Fibroblast of skin of right biceps (primary cell): ENCODE measurements at places on chromosomes 4 and X.

GRCh38 chrX:70043685-70044084, 6.1 kb downstream of the AWAT2 start:
- DNase-seq = no peak

GRCh38 chr4:76206222-76206942, 7.2 kb downstream of the SCARB2 start:
- no peak for DNase-seq

DNA sequence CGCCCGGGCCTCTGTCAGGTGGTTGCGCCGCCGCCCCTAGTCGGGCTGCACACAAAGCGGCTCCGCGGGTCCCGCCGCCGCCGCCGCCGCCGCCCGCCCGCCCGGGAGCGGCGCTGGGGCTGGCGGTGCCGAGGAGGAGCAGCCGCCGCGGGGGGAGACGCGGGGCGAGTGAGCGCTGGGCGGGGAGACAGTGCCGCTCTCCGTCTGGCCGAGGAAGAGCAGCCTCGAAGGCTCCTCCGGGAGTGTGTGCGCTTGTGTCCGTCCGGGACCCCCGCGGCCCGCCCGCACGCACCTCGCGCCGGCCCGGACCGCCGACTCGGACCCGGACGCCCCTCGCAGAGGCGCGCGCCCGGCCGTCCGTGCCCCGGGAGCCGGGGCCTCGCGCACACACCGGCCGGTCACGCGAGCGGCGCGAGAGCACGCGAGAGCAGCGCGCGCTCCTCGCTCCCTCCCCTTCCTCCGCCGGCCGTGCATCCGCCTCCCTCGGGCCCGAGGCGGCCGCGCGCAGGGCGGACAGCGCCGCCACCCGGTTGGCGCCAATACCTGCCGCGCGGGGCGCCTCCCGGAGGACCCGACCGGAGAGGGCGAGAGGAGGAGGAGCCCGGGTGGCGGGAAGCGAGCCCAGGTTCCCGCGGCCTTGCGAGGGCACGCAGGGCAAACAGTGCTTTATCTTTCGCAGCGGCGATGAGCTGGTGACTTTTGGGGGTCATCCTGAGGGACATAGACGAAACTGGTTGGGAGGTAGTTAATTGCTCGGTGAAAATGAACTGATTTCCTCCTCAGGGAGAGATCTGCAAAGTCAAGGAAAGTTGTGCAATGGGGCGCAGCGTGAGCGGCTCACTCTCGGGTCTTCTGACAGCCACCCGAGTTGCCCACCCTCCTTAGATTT, at the start of gene PDS5A:
Gene PDS5A, minus strand, starts transcription at position 423 of the 889 bp plus-strand sequence. CDS start 1,334 bp downstream, outside the sequence.
- DNase-seq = peak; percentile 92

DNA sequence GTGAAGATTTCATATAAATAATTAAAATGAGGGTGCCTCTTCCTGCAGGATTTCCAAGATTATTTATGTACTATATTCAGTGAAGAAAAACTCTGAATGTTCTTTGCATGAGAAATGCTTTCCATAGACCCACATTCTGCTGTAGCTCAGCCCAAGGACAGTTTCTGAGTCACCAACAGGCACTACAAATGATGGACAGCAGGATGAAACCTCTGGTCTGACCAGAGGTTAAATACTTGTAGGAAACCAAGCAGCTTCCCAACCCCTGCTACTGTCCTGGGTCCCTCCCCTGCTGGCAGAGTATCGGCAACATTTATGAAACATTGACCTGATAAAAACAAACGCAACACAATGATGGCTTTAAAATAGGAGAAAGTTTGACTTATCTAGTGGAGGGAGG, 73.1 kb downstream of the CXXC4 start:
- DNase-seq = peak; percentile 4

DNA sequence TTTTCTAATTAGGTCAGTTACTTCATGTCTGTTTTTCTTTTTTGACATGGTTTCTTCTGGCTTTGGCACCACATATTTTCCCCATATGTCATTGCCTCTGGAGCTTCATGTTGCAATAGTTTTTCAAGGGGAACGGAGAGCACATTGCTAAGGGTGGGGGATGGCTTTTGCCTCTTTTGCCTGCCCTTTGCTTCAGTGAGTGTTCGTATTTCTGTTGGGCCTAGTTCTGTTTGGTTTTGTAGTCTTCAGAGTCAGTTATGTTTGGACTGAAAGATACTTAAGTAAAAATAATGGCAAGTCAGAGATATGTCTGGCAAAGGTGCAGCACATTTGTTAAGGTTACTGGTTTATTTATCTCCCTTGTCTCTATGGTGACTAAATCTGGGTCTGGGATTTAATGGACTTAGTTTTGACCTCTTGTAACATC, 29.1 kb downstream of the FHL1 start:
- peak; percentile 92 for DNase-seq

DNA sequence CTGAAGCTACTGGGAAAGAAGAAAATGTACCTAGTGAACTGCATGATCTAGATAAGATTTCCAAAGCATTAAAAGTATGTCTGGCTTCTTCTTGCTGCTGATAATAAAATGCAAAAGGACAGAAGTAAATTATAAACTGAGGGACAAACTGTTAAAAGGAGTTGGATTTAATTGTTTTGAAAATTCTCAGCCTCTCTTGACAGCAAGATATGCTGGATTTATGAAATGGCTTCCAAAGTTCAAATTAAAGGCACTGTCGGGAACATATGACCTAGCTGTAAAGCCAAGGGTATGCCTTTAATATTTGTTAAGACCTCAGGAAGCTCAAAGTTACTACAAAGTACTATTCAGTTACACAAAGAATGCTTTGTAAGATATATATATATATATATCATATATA, 46.1 kb upstream of the CABS1 start:
- DNase-seq = no peak

DNA sequence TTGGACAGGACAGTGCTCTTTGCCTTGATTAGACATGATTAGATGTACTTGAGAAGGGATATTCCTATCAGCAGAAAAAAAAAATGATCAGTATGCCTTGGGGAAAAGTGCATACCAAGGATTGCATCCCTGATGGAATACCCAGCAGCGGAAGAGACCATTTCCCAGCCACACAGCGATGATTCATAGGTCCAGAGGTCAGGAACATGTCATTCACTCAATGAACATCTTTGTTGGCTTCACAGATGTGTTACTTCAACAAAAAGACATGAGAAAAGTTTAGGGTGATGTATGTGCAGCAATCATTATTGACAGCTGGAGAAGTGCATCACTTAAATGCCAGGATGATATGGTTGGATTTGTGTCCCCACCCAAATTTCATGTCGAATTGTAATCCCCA, 293.5 kb downstream of the ZNF674 start:
- DNase-seq = peak; percentile 71

- DNase-seq = no peak
Measured at GRCh38 chr4:38177035-38177546, 216.9 kb downstream of the PTTG2 start.

GRCh38 chr4:184094532-184095159, 123.0 kb downstream of the ENPP6 start:
- no peak for DNase-seq

GRCh38 chrX:44651358-44651757, 108.7 kb upstream of the FUNDC1 start:
- no peak for DNase-seq

DNA sequence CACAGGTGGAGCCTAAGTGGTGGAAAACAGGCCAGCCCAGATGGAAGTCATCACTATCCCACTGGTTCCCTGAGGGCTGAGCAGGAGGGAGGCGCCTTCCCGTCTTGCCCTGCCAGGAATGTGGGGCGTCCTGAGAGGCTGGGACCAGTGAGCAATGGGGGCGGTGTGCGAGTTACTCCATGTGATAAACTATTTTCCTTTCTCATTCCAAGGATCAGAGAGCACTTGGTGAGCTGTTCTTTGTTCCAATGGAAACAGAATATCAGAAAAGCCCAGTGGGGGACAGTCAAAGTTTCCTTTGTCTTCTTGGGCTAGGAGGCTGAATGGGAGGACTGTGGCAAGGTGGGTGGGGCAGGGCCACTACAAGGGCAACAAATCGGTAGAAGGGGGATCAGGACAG, 86.2 kb downstream of the NHSL2 start:
- DNase-seq = peak; percentile 68

- DNase-seq = no peak
Measured at GRCh38 chr4:48858130-48858529, 27.2 kb downstream of the OCIAD1 start.

GRCh38 chr4:182337366-182337765, 94.2 kb downstream of the TENM3 start:
- DNase-seq = peak; percentile 25

- DNase-seq = no peak
Measured at GRCh38 chr4:20652226-20652885, 47.9 kb upstream of the PACRGL start.

- no peak for DNase-seq
Measured at GRCh38 chr4:90546114-90546513, 418.9 kb downstream of the CCSER1 start.
